ENCODE measurements at places on chromosomes 3 and 15. TPM values are rescaled to one million over a fixed set of nuclear protein-coding genes. Genes with fewer than 3 reads are reported as not detected.

The PRRT3 gene
- 1.9 TPM for total RNA-seq

The TBC1D23 gene
- total RNA-seq, result 42.8 TPM

The GUCA1C gene
- not detected for total RNA-seq

The MAGI1 gene
- total RNA-seq, result 45.7 TPM

The GRAMD2A gene
- not detected for total RNA-seq

The MKRN3 gene
- 26.2 TPM for total RNA-seq

The IGSF10 gene
- total RNA-seq, result 0.33 TPM

The GRM7 gene
- not detected for total RNA-seq

The CCDC54 gene
- total RNA-seq, result not detected

The TKT gene
- total RNA-seq, result 401 TPM

The AADACL2 gene
- not detected for total RNA-seq

The ZNF654 gene
- 5.1 TPM for total RNA-seq

The DCLK3 gene
- not detected for total RNA-seq
